Activated naive CD4-positive, alpha-beta T cell treated with anti-CD3 and anti-CD28 coated beads, Interleukin-2, amount 50 U/mL, for 72 hours (primary cell): ENCODE measurements at places on chromosomes 1 and 21.
A peak's percentile ranks its signal among the peaks of the same experiment; 100 is the strongest.

- DNase-seq = no peak
Measured at GRCh38 chr1:28032281-28032680, 56.1 kb downstream of the EYA3 start.

DNA sequence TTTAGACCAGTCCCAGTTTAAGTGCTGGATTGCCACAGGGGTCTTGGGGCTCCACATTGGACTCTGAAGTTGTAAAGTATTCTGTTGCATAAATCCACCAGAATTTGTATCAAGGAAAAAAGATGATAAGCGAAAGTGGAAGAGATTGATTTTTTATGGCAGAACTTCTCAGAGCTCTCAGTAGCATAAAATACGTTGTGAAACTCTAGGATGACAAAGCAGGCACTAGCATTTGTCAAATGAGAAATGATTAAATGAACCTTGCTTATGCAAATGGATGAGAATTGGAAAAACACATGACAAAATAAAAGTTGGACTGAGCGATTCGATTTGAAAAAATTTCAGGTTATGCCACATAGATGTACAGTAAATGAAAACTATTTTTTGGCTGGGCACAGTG, 253.8 kb upstream of the RAB4A start:
- DNase-seq = no peak

GRCh38 chr1:67578397-67579020, 106.5 kb upstream of the GADD45A start:
- DNase-seq = no peak

DNA sequence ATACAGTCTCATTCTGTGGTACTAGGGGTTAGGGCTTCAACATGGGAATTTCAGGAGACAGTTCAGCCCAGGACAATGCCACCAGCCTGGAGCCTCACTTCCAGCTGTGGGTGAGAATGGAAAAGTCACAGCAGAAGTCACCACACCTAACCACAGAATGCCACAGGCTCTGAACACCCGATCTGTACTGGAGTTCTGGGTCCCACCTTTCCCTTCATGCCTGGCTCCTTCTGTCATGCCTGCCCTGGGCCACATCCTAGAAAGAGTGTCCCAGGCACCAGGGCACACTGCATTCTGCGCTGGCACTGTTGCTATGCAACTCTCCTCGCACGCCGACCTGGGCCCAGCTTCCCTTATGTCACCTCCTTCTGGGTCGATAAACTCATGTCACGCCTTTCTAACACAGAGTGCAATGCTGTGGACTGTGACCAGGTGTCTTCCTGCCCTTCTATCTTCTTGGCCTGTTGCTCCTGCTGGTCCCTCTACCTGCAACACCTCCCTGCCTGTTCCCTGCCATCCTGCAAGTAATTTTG, 21.2 kb downstream of the RCSD1 start:
- DNase-seq = no peak

GRCh38 chr1:10759413-10760200, 36.8 kb downstream of the CASZ1 start:
- DNase-seq = no peak

GRCh38 chr1:17309426-17310067, 1.6 kb downstream of the PADI4 start:
- no peak for DNase-seq

- no peak for DNase-seq
Measured at GRCh38 chr1:179728271-179728670, 14.8 kb upstream of the FAM163A start.

DNA sequence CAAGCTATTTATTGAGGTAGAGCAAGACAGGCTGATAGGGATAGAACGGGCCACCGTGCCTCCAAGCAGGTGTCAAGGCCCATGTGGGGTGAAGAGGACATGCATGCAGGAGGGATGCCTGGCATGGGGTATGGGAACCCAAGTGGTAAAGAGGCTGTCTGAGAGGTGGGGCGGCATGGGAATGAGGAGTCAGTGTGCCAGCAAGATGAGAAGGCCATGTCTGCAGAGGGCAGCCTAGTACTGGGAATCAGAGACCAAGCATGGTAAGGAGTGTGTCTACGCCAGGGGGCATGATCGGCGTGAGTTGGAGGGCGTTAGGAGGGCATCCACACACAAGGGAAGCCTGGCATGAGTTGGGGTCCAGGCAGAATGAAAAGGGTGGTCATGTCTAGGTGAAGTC, 303.7 kb upstream of the PLD5 start:
- no peak for DNase-seq

DNA sequence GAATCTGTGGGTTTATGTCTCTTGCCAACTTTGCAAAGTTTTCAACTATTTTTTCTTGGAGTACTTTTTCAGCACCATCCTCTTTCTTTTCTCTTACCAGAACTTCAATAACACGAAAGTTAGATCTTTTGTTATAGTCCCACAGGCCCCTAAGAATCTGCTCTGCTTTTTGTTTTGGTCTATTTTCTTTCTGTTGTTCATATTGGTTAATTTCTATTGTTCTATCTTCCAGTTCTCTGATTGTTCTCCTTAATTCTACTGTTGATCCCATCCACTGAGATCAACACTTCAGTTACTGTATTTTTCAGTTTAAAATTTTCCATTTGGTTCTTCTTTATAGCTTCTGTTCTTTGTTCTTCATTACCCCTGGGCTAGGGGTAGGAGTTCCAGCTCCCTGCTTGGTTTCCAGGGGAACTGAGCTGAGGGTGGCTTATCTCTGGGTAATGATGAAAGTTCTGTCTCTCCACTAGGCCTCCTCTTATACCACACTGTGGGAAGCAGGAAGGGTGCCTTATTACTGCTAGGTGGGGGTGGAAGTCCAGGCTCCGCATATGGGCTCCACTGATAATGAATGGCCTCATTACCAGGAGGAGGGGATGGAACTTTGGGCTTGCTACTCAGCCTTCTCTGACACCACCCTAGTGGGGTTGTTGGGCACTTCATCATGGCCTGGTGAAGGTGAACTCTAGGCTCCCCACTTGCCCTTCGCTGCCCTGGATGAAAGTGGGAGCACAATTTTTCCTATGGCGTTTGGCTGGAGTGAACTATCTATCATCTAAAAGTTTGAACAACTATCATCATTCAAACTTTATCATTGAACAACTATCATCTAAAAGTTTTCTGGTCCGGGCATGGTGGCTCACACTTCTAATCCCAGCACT, 39.3 kb downstream of the NAV1 start:
- DNase-seq = no peak

DNA sequence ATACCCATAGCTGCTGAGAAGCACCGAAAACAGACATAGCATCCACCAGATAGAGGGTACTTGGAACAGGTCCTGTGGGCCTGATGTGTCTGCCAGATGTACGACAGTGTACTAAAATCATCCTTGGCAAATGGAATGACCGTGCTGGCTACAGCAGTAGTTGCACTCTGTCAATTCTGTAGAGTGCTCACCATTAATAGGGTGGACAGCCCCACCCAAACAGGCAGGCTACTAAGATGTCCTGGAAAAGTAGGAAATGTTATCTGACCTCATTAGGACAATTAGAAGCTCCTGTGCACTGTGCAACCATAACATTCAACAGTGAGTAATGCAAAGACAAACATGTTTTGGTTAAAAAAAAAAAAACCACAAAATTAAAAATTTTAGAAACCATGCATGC, 106.2 kb downstream of the PTPN14 start:
- no peak for DNase-seq

DNA sequence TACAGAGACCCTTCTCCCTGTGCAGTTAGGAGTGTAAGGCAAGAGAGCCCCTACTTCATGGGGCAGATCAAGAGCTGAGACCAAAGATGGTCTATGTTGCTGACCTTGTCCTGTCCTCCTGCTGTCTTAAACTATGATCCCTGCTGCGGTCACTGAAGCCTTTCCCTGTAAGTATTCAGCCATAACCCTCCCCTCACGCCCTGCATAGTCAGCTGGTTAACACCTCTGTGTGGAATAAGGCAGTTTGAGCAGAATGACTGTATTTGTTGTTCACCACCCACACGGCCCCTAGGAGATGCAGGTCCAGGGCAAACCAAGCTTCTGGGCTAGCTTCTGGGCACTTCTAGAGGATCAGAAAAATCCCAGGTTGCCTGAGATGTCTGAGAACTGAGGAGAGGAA, 356 bp downstream of the TSPAN1 start:
- DNase-seq = no peak

DNA sequence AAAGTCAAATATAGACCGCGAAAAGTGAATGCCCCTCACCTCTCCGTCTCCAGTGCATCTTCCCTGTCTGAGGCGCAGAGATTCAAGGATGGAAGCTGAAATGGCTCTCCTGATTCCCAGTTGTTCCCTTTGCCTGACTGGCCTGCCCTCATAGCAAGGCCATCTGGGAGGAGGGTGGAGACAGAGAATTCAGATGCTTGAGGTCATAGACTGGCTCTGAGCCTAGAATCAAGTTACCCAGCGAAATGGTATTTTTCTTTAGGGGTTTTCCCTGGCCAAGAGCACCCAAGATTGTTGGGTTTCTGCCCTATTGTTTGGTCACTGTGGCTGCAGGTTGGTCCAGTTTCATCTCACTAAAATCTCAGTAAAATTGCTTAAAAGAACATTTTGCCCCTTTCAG, 7.2 kb downstream of the METTL13 start:
- DNase-seq = no peak

DNA sequence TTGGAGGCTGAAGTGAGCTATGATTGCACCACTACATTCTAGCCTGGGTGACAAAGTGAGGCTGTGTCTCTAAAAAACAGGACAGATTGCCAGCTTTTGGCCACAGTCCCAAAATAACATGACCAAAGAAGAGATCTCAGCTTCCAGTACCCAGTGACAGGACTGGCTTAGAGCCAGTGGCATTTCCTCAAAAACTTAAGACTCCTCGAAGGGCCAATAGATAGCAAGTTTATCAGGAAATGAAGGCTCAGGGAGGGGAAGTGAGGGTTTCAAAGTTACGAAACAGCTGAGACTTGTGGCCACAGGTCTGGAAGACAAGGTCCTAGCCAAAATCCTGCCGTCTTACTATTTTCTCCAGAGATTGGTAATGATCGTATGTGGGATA, 6.3 kb upstream of the TMEM39B start:
- no peak for DNase-seq

DNA sequence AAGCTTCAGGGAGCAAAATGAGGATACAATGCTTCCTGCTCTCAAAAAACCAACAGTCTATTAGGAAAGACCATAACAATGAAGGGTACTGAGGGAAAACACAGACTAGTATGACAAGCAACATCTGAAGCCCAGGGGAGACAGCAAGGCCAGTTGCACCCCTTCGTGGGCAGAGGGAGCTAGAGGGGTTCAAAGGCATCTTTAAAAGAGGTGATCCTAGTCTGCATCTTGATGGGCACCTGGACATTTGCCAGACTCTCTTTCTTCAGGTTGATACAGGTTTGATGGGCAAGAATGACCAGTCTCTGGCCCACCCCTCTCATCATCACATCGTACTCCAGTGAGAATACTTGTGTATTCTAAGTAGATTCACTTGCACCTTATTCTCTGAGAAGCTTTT, 177.7 kb downstream of the VAV3 start:
- no peak for DNase-seq

DNA sequence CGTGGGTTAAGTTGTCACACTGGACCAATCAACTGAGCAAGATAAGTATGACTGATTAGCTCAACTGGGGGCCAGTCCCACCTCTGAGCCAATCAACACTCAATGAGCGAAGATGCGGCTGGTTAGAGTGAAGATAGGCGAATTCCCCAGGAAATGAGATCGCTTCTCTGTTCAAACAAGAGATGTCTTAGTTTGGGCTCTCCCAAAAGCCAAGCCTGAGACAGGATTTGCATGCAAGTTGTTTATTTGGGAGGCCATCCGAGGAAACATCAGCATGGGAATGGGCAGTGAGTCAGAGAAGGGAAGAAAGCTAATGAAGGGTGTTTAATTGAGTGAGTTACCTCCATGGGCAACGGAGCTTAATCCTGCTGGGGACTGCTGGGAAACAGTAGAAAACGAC, 4.9 kb upstream of the GJB5 start:
- no peak for DNase-seq

GRCh38 chr1:64875101-64875500, 91.2 kb downstream of the JAK1 start:
- no peak for DNase-seq

GRCh38 chr1:14149431-14149830, 449.1 kb upstream of the KAZN start:
- DNase-seq = no peak

- no peak for DNase-seq
Measured at GRCh38 chr1:40059338-40059959, 18.9 kb downstream of the CAP1 start.

DNA sequence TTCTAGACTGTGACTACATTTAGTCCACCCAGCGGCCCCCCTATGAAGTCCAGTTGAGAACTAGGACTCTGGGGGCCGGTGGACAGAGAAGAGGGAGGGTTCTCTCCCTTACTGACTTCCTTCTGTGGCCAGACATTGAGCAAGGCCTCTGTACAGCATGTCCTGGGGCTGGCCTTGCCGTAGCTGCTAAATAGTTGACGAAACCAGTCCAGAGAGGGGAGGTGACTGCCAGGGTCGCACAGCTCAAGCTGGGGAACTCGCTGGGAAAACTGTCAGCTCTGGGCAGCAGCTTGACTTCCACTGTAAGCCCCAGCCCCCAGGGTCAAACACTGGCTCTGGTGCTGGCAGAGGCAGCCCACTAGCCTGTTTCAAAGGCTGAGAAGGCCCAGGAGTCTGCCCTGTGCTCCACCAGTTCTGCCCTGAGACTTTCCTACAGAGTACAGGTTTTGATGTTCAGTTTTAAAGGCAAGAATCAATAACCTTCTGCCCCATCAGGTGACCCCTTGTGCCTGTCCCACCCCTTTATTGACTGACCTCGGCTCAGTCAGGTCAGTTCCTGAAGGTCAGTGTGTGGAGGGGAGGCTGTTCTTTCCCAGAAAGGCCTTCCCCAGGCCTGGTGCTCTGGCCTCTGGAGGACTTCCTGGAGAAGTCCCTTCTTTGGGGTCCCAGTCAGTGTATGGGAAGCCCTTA, 14.1 kb downstream of the PCSK9 start:
- DNase-seq = no peak

DNA sequence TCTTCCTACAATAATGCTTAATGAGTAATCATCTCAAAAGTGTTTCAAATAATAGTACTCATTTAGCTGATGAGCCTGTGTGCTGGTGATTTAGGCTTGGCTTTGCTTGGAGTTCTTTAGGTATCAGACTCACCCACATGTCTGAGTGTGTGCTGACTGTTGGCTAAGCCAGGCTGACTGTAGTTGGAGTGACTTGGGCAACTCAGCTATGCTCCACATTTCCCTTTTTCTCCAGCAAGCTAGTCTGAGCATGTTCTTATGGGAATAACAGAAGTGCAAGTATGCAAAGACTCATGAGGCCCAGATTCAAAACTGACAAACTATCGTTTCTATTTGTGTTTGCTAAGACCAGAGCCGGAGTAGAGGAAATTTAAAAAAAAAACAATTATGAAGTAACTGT, 99.0 kb upstream of the ADGRL4 start:
- DNase-seq = no peak

- no peak for DNase-seq
Measured at GRCh38 chr1:46532095-46532494, 19.4 kb downstream of the KNCN start.

GRCh38 chr21:41973427-41973831, 19.6 kb upstream of the C2CD2 start:
- DNase-seq = peak; percentile 34
